HuH-7 (cell line): ENCODE measurements at places on chromosomes 2 and 18.

- DNase-seq = no peak
These were observed 100.5 kb downstream of the CDC42EP3 start for GRCh38 chr2:37570773-37571586.

- DNase-seq = no peak
These were observed 199.4 kb upstream of the CYP26B1 start for GRCh38 chr2:72347081-72347480.

GRCh38 chr18:77108001-77108692, 24.4 kb downstream of the MBP start:
- DNase-seq = no peak

DNA sequence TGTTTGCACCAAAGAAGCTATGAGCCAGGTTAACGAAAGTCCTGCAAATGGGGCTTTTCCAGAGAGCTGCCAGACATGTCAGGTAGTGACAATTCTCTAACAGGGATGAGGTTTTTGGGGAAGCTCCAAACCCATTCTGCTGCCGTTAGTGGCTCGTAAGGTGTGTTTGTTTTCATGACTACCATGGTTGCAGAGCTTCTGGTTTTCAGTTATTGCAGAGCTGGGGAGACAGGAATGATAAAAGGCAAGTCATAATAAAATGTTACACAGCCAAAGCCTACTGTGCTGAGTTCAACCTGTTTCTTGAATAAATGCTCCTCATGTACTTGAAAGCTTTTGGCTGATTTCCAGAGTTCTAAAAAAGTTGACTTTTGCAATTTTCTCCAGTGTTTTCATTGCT, 209.2 kb upstream of the STK17B start:
- no peak for DNase-seq

- no peak for DNase-seq
These were observed 121.4 kb upstream of the CCDC195 start for GRCh38 chr2:224837558-224837957.

GRCh38 chr2:147636886-147637285, 207.9 kb upstream of the ACVR2A start:
- no peak for DNase-seq

GRCh38 chr2:67581751-67582150, 184.6 kb downstream of the ETAA1 start:
- DNase-seq = peak; percentile 12

DNA sequence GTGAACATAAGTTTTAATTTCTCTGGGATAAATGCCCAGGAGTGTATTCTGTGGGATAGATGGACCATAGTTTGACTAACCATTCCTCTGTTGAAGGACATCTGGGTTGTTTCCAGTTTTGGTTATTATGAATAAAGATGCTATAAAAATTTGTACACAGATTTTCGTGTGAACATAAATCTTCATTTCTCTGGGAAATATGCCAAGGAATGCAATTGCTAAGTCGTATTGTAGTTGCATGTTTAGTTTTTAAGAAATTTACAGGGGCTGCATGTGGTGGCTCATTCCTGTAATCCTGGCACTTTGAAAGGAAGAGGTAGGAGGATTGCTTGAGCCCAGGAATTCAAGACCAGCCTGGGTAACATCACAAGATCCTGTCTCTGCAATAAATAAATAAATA, 6.9 kb upstream of the SLC11A1 start:
- DNase-seq = no peak

DNA sequence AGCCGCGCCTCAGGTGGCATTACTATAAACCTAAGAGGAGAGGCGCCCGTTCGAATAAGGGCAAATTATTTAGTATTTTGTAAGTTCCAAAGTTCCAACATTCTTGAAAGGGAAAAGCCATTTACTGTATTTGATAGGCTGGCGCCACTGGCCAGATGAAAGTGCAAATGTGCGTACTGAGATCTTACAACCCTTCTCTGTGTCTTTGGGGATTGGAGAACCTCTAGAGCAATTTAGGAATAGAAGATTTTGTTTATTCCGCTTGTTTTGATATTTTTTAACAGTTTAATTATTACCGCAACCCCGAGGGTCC, 467 bp upstream of the WDR35 start:
- no peak for DNase-seq

DNA sequence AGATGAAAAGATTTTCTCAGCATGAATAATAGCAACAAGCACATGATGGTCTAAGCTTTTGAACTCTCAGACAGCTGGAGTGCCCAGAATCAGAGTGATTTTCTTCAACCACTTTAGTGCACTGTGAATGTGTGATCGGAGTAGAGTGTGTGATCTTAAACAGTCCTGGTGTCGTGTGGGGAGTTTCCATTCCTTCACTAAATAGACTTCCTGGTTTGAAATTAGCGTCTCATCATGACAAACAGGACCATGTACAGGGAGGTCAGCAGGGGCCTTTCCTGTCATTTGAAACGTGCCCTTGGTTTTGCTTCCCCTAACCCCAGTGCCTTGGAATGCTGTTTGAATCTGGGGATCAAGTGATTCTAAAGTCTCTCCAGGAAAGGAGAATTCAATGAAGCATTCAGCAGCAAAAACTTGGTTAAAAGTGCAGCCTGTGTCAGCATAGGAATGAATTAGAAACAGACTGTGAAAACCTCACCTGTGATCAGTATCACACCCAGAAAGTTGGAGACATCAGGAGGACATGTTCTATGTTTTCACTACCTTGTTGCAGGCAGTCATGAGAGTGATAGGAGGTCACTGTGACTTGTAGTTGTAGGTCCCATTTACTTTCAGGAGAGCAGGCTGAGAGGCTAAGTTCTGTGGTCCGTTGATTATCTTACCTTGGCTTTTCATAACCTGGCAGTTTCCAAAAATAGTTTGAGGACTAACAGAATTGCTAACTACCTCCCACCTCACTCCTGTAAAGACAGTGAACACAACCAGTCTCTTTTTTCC, 400.3 kb downstream of the MTX2 start:
- DNase-seq = no peak

- DNase-seq = no peak
These were observed 2.2 kb downstream of the SPATS2L start for GRCh38 chr2:200308546-200309295.

DNA sequence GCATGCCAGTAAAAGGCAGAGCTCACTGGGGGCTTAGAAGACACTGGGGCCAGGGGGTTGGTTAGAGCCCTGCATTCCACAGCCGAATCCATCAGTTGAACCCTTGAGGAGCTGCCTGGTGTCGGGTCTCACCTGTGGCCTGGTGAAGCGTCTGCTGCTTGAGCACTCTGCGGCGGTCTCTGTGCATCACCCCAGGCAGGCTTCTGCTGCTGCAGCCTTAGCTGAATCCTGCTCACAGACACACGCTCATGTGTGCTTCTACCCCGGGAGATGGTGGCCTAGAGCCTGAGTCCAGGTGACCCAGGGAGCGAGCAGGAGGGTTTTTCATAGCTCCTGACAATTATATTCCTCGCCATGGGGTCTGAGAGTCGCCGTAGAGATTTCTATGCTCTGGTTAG, 192.1 kb downstream of the MGAT5 start:
- DNase-seq = no peak

GRCh38 chr2:127776122-127776780, 34.7 kb downstream of the WDR33 start:
- no peak for DNase-seq

DNA sequence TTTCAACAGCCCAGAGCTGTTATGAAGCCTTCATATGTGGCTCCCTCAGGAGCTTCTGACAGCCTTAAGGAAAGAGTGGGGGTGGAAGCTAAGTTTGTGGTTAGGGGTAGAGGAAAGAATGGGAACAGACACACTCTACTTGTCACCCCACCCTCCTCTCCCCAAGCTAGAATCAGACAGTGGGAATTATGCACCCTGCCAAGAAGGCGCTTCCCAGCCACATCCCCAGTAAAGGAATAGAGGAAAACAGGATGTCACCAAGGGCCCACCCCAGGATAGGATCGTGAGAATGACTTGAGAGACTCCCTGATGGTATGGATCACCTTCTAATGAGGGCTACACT, 32.4 kb upstream of the EML4 start:
- no peak for DNase-seq

- no peak for DNase-seq
These were observed 120.4 kb downstream of the ZNF516 start for GRCh38 chr18:76374330-76375281.

DNA sequence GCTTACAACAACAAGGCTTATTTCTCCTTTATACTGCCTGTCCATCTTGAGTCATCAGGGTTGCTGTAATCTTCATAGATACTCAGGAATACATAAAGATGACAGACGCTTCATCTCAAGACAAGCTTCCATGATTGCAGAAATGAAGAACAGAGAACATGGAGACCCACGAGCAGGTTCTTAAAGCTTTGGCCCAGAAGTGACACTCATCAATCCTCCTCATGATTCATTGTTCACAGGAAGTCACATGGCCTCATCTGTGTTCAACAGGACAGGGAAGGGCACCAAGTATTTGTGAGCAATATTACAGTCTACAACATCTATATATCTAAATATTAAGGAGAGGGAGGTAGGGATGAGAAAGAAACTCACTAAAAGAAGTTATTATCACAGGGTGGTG, 36.5 kb upstream of the PGAP1 start:
- no peak for DNase-seq

DNA sequence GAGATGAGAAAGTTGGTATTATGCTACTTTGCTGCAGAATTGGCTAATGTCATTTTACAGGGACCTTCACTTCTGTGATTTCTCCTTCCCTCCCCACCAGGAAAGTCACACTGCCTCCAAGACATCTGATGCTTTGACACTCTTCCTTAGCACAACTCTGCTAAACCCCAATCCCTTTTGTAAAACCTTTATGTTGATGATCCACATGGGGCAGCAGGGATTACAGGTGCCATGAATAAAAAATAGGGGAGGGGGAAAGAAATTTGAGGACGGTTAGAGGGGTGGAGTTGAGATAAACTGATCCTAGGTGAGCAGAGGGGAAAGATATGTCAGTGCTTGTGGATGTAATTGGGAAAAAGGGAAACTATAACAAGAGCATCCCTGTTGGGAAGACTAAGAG, 26.4 kb downstream of the CCNT2 start:
- DNase-seq = no peak

DNA sequence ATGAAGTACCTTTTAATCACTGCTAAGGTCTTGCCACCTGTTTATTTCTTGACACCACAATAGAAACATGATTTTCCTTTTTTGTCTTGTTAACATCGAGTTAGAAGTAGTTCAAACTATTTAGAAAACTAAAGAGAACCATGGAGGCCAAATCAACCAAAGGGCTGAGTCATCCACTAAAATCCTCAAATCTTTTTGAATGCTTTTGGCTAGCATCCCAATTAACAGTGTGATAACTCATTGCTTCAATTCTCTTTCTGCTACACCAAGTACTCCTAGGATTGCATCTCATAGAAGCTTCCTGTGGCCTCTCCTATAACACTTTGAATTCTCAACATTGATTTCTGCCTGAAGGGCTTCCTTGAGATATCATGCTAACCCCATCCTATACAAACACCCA, 159.9 kb upstream of the MMADHC start:
- no peak for DNase-seq

- no peak for DNase-seq
These were observed 33.6 kb downstream of the MROH2A start for GRCh38 chr2:233811732-233812131.

DNA sequence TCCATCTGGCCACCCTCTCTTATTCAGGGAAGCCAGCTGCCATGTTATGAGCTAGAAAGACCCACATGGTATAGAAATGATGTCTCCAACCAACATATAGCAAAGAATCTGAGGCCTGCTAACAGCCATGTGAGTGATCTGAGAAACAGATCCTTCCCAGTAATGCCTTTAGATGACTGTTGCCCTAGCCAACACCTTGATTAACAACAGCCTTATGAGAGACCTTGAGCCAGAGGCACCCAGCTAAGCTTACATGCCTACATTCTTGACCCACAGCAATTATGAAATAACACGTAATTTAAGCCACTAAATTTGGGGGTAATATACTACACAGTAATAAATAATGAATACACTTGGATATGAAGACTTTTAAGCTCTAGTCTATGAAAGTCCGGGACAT, 13.0 kb downstream of the KANSL1L start:
- DNase-seq = no peak

DNA sequence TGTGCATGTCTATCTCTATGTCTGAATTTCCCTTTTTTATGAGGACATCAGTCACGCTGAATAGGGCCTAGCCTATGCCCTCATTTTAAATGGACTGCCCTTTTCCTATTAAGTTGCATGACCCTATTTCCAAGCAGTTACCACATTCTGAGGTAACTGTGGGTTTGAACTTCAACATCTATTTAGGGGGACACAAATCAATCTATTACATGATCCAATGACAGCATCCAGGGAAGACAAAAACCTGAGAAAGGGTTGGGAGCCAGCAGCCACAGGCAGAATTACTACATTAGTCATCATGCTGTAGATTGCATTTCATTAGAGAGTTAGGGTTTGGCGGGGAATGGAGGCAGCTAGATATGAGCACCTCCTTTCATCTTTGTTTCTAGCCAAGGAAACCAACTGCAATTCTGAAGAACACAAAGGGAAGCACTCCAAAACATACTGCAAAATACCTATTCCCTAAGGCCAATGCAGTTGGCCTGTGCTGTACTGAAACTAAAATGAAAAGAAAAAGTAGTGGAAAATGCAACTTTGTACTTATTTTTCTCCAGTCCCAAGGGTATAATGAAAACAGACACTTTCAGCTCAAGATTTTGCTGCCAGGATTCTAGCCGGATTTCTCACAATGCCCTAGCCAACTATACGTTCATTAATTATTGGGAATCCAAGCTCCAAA, 40.4 kb upstream of the C1D start:
- no peak for DNase-seq

DNA sequence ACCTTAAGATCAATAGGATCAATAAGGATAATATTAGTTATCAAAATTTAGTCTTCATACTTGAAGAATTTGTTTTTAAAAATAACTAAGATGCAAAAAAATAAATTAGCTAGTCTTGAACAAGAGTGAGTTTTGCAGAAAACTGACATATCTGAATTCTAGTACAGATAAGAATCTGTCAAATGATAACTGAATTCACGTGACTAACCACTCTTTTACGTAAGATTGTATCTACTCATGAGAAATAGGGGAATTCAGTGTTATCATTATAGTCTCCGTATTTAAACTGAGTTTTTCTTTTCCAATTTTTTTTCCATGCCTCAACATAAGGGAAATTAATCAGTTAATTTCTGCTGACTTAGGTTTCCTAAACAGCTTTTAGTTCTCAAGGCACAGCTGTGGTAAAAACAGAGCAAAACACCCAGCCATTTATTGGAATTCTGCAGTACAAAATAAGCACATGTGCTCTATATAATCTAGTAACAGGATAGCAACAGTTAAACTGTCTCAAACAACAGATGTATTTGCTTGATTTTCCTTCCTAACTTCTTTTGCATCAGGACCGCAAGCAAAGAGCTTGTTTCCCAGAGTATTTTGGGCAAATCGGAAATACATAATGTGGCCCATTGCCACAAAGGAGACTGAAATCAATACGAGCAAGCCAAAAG, 19.1 kb downstream of the SLC40A1 start:
- DNase-seq = no peak

GRCh38 chr18:712401-713134, at the start of gene ENOSF1:
Gene ENOSF1 (minus strand): TSS chr18:712630. CDS start chr18:712587, 43 bp downstream.
- DNase-seq = peak; percentile 95

- DNase-seq = no peak
These were observed 20.7 kb downstream of the FOSL2 start for GRCh38 chr2:28413152-28413898.
